Ovary (tissue), 10 donors: ENCODE measurements at places on chromosomes 4 and X. TPM values are rescaled to one million over a fixed set of nuclear protein-coding genes. Genes with fewer than 3 reads are reported as not detected.

GRCh38 chr4:128516301-128516969 lies 228.8 kb upstream of the PGRMC2 start:
- no peak for DNase-seq
- no peak overlapping the region for H3K4me3 ChIP-seq
- H3K4me1 ChIP-seq: peaks cover 16% of the 10 kb centered on the region
- no peaks in the 10 kb centered on the region for H3K36me3 ChIP-seq
- H3K27me3 ChIP-seq: no peaks in the 10 kb centered on the region

DNA sequence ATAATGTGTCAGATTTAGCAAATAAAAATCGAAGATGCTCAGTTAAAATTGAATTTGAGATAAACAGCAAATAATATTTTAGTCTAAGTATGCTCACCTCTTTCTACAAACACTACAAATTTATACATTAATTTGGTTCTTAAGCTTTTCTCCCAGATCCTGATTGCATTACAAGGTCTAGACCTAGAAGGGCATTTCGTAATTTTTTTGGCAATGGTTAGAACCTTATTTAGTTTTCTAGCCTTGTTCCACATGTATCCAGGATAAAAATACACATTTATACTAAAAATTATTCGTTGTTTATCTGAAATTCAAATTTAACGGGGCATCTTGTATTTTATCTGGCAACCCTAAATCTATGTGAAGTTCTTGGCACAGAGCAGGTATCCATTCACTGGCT lies 2.5 kb upstream of the CDKL5 start:
- no peaks in the 10 kb centered on the region for H3K4me1 ChIP-seq
- no peaks in the 10 kb centered on the region for H3K36me3 ChIP-seq
- no peak overlapping the region for H3K27ac ChIP-seq
- H3K4me3 ChIP-seq: no peak overlapping the region
- H3K27me3 ChIP-seq: no peaks in the 10 kb centered on the region

- peak; percentile 54 for DNase-seq
- peak overlapping the region; percentile 66 for H3K4me3 ChIP-seq
- H3K36me3 ChIP-seq: no peaks in the 10 kb centered on the region
- H3K4me1 ChIP-seq: peaks cover 3% of the 10 kb centered on the region
- H3K27me3 ChIP-seq: no peaks in the 10 kb centered on the region
Measured at GRCh38 chr4:73257651-73258435, 755 bp downstream of the ANKRD17 start.

- H3K4me1 ChIP-seq: peaks cover 5% of the 10 kb centered on the region
- no peaks in the 10 kb centered on the region for H3K36me3 ChIP-seq
- H3K4me3 ChIP-seq: no peak overlapping the region
- H3K27me3 ChIP-seq: no peaks in the 10 kb centered on the region
- H3K27ac ChIP-seq: no peak overlapping the region
- DNase-seq: no peak
Measured at GRCh38 chr4:122150931-122151330, 1.2 kb upstream of the BLTP1 start.

DNA sequence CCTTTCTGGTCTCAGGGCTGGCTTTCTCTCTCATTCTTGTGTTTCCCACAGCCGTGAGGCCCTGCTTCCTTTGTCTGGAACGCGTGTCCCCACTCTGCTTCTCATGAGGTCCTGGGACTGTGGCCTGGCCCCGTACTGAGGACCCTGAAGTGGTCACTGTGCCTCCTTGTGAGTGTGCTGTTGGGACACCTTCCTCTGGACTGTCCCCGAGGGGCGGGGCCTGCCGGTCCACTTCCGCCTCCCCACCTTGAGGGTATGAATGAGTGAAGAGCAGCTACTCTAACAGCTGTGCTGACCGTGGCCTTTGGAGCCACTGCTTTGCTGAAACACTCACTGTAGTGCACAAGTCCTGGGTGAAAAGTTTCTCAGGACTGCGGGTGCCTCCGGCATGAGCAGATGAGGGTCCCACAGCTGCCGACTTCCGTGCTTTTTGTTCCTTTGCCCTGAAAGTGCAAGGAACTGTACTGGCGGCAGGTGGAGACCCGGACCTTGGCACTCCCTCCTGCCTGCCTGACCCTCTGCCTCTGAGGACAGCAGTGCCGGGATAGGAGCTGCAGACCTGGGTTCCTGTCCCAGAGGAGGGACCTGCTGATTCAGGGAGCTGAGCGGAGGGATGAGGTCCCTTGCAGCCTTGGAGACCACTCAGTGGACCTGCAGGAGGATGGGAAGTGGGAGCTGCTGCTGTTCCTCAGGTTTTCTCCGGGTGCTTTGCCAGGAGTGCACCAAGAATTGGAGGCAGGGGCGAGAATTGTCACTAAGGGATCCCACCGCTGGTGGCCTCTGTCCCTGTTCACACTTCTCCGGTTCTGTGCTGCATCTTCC lies 38.0 kb downstream of the HTT-AS start:
- no peak overlapping the region for H3K27ac ChIP-seq
- DNase-seq: no peak
- H3K4me3 ChIP-seq: no peak overlapping the region
- no peaks in the 10 kb centered on the region for H3K36me3 ChIP-seq
- H3K27me3 ChIP-seq: no peaks in the 10 kb centered on the region
- H3K4me1 ChIP-seq: peaks cover 6% of the 10 kb centered on the region

DNA sequence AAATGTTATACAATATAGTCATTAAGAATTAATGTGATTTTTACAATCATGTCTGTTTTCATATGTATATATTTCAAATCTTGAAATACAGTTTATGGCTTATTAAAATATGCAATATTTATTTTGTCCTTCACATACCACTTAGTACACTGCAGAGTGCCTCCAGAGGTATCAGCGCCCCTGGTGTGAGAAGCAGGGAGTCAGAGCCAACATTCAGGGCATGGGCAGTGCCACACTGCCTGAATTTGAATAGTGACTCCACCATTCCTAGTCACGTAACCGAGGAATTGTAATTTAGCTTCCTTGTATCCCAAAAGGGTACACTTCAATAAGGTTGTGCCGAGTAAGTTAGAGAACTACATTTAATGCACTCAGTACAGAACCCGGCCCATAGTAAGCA lies 4.3 kb upstream of the C4orf54 start:
- no peaks in the 10 kb centered on the region for H3K36me3 ChIP-seq
- no peak overlapping the region for H3K4me3 ChIP-seq
- no peak for DNase-seq
- peaks cover 9% of the 10 kb centered on the region for H3K4me1 ChIP-seq
- H3K27me3 ChIP-seq: no peaks in the 10 kb centered on the region
- H3K27ac ChIP-seq: no peak overlapping the region

DNA sequence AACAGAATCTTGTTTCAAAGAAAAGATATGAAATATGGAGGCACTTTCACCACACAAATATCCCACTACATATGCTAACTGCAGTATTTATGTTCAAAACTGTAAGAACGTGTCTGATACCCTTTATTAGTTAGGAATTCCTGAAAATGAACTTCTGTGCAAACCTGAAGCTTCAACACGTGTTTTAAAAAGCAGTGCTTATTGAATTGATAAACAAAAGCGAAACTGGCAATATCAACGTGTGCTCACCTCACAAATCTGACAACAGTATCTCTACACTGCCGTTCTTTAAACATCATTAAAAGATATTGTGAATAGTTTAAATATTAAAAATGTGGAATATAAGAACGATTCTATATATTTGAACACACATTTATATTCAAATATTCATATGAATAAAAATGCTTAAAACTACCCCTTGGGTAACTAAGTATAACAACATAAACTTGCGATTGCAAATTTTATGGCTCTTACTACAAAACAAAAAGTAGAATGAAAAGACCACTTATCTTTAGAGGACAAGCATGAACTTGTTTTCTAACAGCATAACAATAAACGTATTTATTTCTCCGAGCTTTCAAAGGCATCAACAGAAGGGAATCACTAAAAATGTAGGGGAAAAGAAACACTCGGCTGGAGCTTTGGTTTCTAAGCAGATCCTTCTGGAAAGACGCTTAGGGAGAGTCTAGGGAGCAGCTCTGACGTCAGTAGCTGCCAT lies at the start of gene LRP2BP:
LRP2BP (minus strand) TSS at position 687 of the 718 bp plus-strand sequence. CDS start 17,738 bp downstream, outside the sequence.
- peak within 1 kb of the TSS; percentile 91 for H3K4me3 ChIP-seq
- DNase-seq: no peak
- peak within 1 kb of the TSS; percentile 99 for H3K27ac ChIP-seq
- H3K36me3 ChIP-seq: no peaks in the 10 kb centered on the region
- H3K4me1 ChIP-seq: peaks cover 3% of the 10 kb centered on the region

GRCh38 chr4:53747401-53747800 lies 156.1 kb upstream of the LNX1 start:
- H3K4me1 ChIP-seq: peaks cover 6% of the 10 kb centered on the region
- DNase-seq: no peak
- no peaks in the 10 kb centered on the region for H3K27me3 ChIP-seq
- no peak overlapping the region for H3K4me3 ChIP-seq
- H3K27ac ChIP-seq: no peak overlapping the region

GRCh38 chr4:102592256-102592655 lies 91.1 kb downstream of the NFKB1 start:
- no peak overlapping the region for H3K4me3 ChIP-seq
- H3K27me3 ChIP-seq: no peaks in the 10 kb centered on the region
- H3K27ac ChIP-seq: no peak overlapping the region
- H3K36me3 ChIP-seq: no peaks in the 10 kb centered on the region

DNA sequence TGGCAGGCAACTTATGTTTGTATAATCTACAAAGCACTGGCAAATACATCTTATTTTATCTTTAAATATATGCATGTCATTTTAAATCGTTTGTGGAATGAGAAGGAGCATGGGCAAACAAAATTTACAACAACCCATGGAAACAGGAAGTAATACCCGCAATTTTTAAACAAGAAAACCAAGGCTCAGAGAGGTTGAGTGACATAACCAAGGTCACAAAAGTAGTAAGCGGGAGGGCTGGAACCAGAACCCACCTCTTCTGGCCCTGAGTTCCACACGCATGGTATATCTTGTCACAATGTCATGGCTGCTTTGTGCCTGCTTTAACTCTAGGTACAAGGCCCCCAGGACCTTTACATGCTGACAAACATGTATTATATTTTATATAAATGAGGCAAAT lies 52.9 kb downstream of the SLC7A11 start:
- no peak for DNase-seq
- H3K4me3 ChIP-seq: no peak overlapping the region

DNA sequence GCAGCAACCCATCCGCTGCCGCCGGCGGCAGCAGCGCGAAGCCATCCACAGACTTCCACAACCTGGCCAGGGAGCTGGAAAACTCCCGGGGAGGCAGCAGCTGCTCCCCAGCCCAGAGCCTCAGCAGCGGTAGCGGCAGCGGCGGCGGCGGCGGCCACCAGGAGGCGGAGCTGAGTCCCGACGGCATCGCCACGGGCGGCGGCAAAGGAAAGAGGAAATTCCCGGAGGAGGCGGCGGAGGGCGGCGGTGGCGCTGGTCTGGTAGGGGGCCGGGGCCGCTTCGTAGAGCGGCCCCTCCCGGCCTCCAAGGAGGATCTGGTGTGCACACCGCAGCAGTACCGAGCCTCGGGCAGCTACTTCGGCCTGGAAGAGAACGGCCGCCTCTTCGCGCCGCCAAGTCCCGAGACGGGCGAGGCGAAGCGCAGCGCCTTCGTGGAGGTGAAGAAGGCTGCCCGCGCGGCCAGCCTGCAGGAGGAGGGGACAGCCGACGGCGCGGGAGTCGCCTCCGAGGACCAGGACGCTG lies 4.9 kb downstream of the PRDM8 start:
- peak; percentile 90 for DNase-seq
- H3K4me1 ChIP-seq: peaks cover 5% of the 10 kb centered on the region
- H3K4me3 ChIP-seq: peak overlapping the region; percentile 68
- H3K27ac ChIP-seq: peak overlapping the region; percentile 75
- no peaks in the 10 kb centered on the region for H3K36me3 ChIP-seq

- no peaks in the 10 kb centered on the region for H3K27me3 ChIP-seq
- no peak for DNase-seq
- no peak overlapping the region for H3K4me3 ChIP-seq
Measured at GRCh38 chrX:31258166-31258565, 186.3 kb upstream of the FTHL17 start.

- H3K4me1 ChIP-seq: no peaks in the 10 kb centered on the region
- H3K4me3 ChIP-seq: no peak overlapping the region
- no peaks in the 10 kb centered on the region for H3K27me3 ChIP-seq
- no peaks in the 10 kb centered on the region for H3K36me3 ChIP-seq
- DNase-seq: no peak
Measured at GRCh38 chr4:76061982-76062381, 12.5 kb upstream of the ART3 start.

DNA sequence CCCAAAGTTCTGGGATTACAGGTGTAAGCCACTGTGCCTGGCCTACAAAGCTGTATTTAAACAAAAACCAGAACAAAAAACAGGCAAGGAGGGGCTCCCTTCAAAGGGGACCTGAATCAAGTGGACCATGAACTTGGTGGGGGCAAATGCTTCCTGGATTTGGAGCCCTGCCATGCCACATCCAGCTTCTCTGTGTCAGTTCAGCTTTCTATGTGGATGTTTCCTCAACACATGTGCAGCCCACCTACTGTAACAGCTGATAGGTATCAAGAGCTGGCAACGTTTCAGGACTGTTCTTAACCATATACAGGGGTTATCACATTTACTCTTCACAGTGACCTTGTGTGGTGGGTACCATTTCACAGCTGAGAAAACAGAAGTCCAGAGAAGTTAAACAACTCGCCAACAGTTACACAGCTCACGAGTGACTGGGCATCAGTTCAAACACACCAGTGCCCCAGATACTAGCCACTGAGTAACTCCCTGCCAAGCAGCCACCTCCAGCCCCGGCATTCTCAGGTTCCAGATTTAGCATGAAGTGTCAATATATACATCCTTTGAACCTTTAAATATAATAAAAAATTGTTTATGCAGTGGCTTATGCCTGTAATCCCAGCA lies 7.5 kb downstream of the GPR143 start:
- no peak for DNase-seq
- no peaks in the 10 kb centered on the region for H3K36me3 ChIP-seq
- no peak overlapping the region for H3K27ac ChIP-seq
- no peaks in the 10 kb centered on the region for H3K4me1 ChIP-seq

GRCh38 chrX:24148535-24149350 lies 786 bp upstream of the ZFX start:
- peaks cover 14% of the 10 kb centered on the region for H3K4me1 ChIP-seq
- peak overlapping the region; percentile 73 for H3K4me3 ChIP-seq
- H3K27me3 ChIP-seq: no peaks in the 10 kb centered on the region
- peak; percentile 67 for DNase-seq
- H3K27ac ChIP-seq: peak overlapping the region; percentile 100
- no peaks in the 10 kb centered on the region for H3K36me3 ChIP-seq

The CT45A1 gene
- not detected for total RNA-seq

The LONRF3 gene
- total RNA-seq: 7.8 TPM

The DRP2 gene
- total RNA-seq: 2.4 TPM

The ANXA10 gene
- not detected for total RNA-seq

The TMEM150C gene
- 42.3 TPM for total RNA-seq

The CXCR3 gene
- total RNA-seq: 0.12 TPM

The CENPVL2 gene
- not detected for total RNA-seq

The DUX4 gene
- not detected for total RNA-seq
